ENCODE measurements at places on chromosomes 6 and 20.

GRCh38 chr6:117605169-117605826 lies 3.0 kb upstream of the GOPC start:
- peak; percentile 44 for DNase-seq

- DNase-seq, result no peak
These were observed 4.5 kb upstream of the SERINC1 start for GRCh38 chr6:122476131-122476530.

DNA sequence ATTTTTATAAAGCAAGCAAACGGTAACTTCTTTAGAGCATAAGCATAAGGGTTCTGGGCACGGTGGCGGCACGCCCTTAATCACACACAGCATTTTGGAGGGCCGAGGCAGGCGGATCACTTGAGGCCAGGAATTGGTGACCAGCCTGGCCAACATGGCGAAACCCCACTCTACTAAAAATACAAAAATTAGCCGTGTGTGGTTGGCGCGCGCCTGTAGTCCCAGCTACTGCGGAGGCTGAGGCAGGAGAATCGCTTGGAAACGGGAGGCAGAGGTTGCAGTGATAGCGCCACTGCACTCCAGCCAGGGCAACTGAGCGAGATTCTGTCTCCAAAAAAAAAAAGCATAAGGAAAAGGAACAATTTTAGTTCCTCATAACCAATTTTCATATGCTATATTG lies 2.6 kb downstream of the SENP6 start:
- no peak for DNase-seq

DNA sequence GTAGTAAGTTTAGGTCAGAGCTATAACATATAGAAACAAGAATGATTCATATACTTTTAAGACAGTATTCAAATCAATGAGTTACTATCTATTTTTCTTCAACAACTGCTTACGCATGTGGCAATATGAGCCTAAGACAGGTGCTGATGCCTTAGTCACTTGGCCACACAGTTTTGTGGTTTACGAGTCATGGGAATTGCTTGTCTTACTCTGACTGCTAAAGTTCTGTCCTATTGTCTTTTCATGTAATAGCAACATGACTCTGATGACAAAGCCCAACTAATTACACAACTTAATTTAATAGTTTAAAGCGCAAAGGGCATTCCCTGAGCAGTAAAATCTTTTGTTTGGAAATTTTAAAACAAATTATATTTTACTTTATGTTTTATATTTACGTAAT lies 159.3 kb upstream of the CENPW start:
- DNase-seq, result no peak

DNA sequence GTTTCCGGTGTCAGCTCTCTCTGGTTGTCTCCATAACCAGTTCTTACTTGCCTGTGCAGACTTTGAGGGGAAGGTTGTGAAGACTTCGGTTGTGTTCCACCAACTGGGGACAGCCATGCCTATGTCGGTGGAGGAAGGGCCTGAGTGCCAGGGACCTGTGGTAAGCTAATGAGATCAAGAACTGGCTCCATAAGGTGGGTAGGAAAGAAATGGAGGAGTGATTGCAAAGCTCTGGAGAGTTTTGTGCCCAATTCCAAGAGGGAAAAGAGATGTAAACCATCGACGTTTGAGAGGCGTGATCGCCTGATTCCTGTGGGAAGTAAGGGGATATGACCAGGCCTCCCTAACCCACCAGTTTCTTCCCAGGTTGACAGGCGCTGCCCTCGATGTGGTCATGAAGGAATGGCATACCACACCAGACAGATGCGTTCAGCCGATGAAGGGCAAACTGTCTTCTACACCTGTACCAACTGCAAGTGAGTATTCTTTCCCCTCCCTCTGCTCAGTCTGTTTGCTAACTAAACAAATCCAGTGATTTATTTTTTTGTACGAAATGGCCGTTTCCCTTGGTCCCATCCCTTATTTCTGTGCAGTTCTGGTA lies 893 bp downstream of the POLR1H start:
- no peak for DNase-seq

DNA sequence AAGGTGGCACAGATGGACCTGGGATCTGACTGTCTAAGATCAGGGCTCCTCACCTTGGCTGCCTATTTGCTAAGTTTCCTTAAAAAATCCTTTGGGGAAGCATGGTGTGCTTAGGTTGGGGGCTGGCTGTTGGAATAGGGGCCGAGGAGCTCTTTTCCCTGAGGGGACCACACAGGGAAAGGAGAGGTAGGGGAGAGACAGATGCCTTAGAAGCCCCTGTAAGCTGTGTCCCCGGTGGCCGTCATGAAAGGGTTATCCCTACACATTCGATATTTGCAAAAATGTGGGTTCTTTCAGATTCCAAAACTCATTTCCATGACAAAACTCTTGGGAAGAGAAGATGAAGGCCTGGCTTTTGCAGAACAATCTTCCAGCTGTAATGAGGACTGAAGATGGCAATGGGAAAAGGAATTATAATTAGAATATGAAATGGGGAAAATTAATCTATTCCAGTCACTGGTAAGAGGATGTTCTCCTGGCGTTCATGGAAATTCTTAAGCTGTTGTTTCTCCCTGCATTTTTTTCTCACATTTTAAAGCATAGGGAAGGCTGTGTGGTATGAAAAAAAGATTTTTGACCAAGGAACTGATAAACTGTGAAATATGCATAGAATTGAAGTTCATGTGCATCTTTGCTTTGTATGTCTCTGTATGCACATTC lies 53.8 kb downstream of the TOX2 start:
- no peak for DNase-seq

GRCh38 chr6:140134224-140134623 lies 759.8 kb upstream of the CITED2 start:
- no peak for DNase-seq

- no peak for DNase-seq
These were observed 27.1 kb downstream of the LBP start for GRCh38 chr20:38373231-38373867.

- DNase-seq, result no peak
These were observed 19.9 kb downstream of the PMEPA1 start for GRCh38 chr20:57689745-57690481.

GRCh38 chr6:92117800-92118199 lies 1301.6 kb downstream of the EPHA7 start:
- DNase-seq, result no peak

- no peak for DNase-seq
These were observed 201.3 kb downstream of the AKAP7 start for GRCh38 chr6:131336596-131336995.

GRCh38 chr20:4261333-4262284 lies 246.3 kb upstream of the RNF24 start:
- no peak for DNase-seq

DNA sequence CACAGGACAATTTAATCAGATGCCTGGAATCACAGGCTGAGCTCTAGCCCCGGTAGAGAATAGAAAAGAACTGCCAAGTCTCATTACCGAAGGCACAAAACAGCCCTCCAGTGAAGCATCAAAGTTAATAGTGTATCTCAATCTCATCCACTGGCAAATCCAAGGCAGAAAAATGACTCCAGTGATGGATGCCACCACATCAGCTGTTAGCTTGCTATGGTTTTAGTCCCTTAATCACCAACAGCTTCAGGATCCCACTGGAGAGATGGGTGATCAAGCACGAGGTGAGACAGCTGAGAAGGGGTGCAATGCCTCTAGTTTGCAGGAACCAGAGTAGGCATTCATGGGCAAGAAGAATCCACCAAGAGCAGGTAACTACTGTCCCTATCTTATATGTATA lies 81.8 kb downstream of the STK35 start:
- DNase-seq, result no peak

DNA sequence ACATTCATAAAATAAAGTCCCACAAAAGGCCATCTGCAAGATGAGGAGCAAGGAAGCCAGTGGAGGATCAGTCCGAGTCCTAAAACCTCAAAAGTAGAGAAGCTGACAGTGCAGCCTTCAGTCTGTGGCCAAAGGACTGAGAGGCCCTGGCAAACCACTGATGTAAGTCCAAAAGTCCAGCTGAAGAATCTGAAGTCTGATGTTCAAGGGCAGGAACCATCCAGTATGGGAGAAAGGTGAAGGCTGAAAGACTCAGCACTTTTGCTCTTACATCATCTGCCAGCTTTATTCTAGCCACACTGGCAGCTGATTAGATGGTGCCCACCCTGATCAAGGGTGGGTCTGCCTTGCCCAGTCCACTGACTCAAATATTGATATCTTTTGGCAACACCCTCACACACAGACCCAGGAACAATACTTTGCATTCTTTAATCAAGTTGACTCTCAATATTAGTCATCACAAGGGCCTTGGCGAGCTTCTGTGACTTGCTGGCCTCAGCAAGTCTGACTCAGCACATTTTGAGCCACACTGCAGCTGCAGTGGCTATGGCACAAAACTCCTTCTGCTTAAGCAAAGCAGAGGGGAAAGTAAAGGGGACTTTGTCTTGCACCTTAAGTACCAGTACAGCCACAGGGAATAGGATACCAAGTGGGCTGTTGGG lies 1370.3 kb upstream of the CITED2 start:
- DNase-seq, result no peak

- DNase-seq, result no peak
These were observed 83.2 kb downstream of the GCLC start for GRCh38 chr6:53461696-53462095.

DNA sequence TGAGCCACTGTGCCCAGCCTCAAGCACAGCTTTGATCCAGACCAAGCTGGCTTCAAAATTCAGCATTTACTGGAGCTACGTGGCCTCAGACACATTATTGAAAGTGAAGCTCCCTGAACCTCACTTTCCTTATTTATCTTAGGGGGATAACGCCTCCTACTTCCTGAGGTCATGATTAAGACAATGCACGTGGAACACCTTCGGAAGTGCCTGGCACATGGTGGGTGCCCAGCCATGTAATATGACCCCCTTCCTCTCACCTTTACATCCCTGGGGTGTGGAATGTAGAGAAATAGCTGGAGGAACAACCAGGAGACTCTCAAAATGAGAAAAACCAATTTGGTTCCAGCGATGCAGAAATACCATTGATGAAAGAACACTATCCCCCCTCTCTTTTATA lies 1.6 kb upstream of the CLPS start:
- no peak for DNase-seq

DNA sequence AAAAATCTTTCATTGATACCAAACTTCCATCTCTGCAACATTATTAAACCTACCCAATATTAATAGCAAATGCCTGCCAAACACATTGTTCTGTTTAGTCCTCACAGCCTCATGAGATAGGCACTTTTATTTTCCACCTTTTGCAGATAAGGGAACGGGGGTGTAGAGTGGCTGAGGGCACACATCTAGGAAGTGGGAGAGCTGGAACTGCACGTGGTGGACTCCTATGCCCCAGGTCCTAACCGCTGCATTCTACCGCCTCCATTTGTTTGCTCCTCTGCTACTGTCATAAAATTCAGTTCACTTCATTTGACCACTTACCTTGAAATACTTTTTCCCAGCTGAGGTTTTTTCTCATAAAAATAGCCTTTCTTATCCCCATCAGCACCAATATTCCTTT lies 7.6 kb downstream of the FAM217A start:
- no peak for DNase-seq

DNA sequence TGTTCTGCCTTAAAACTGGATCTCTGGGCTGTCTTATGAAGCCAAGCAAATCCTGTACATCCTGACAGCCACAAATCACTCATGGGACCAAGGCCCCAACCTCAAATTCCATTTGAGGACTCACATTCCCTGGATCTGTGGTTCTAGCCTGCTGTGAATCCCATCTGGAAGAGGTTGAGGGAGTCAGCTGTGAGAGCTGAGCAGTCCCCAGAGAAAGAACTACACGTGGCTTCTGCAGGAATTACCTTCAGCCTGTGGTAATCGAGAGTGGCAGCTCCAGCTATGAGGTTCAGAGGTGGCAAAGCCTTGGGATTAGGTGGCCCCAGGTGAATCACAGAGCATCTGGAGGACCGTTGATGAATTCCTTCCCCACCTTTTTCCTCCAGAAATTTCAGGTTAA lies 245.2 kb downstream of the SLC24A3 start:
- no peak for DNase-seq

GRCh38 chr6:159572439-159573110 lies 120.5 kb downstream of the SOD2 start:
- DNase-seq, result no peak

DNA sequence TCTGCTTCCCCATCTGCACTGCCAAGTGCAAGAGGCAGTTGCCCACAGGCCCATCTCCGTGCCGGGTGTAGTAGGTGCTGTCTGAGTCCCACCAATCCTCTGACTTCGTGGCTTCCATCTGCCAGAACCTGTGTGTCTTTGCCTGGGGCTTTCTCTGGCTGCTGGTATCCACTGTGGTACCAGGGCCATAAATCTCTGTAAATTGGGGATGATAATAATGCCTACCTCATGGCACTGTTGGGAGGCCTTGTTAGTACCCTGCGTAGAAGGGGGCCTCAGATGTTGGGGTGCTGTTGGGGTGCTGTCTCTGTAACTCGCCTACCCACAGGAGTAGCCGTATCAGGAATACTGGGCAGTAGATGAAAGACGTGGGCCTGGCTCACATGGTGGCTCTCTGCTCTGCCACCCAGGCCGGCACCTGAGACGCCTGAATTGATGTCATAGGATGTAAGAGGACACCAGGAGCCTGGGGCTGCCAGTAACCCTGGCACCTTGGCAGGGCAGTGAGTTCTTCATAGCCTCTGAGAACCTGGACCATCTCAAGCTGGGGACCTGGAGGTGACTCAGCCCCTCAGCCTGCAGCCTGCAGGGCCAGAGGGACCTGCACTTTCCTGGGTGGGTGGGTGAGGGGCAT lies 94.1 kb upstream of the RNF24 start:
- DNase-seq, result no peak

GRCh38 chr20:57174737-57175136 lies 91.7 kb downstream of the BMP7 start:
- no peak for DNase-seq

- DNase-seq, result no peak
These were observed 35.2 kb upstream of the TXLNB start for GRCh38 chr6:139327038-139327437.

DNA sequence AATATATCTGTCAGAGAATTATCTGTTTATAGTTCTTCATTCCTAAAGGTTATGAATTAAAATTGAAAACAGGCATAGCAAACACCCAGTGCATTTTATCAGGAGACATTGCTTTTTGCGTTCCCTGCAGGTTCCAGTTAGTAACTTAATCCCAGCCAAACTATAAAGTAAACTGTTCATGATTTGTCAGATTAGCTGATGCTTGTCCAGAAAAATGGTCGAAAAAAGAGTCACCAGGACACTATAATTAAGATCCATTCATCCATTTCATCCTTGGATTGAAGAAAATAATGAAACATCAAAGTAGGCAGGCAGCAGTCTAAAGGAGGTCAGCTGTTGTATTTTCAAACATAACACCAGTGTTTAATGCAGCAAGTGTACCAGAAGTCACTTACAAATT lies 75.9 kb downstream of the EPHA7 start:
- no peak for DNase-seq

GRCh38 chr6:52190409-52190808 lies 4.2 kb downstream of the IL17A start:
- no peak for DNase-seq
